NCI-H187 treated with DMSO at 0.1 percent for 48 hours (cell line): ENCODE measurements at places on chromosomes 6 and 20.
A peak's percentile ranks its signal among the peaks of the same experiment; 100 is the strongest.

DNA sequence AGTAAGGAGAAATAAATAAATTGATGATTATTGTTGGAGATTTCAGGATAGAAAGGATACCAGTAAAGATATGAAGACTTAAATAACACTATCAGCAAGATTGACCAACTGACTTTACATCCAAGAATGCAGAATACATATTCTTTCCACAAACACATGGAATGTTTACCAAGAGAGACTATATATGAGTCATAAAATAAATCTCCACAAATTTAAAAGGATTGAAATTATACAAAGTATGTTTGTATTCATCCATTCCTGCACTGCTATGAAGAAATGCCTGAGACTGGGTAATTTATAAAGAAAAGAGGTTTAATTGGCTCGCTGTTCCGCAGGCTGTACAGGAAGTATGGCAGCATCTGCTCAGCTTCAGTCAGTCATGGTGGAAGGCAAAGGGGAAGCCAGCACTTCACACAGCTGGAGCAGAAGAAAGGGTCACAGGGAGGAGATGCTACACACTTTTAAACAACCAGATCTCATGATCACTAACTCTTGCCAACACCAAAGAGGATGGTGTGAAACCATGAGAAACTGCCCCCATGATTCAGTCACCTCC lies 56.7 kb upstream of the TNFRSF21 start:
- DNase-seq = no peak

DNA sequence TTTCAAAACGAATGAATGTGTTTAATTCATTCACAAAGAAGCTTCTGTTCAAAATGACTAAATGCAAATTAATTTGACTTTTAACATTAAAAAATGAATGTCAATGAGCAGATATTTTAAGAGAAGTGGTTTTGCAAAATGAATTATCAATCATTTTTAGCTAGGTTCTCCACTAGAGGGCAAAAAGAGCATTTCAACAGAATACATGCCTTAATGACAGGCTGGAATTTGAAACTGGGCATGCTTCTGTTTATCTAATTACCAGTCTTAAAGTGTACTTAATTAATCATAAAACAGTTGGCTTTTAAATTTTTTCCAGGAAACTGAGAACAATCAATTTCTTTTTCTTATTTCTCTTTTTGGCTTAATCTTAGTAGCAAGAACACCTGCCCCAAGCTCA lies 63.8 kb upstream of the TINAG start:
- no peak for DNase-seq

- no peak for DNase-seq
Measured at GRCh38 chr6:87180105-87180728, 24.9 kb downstream of the ZNF292 start.

DNA sequence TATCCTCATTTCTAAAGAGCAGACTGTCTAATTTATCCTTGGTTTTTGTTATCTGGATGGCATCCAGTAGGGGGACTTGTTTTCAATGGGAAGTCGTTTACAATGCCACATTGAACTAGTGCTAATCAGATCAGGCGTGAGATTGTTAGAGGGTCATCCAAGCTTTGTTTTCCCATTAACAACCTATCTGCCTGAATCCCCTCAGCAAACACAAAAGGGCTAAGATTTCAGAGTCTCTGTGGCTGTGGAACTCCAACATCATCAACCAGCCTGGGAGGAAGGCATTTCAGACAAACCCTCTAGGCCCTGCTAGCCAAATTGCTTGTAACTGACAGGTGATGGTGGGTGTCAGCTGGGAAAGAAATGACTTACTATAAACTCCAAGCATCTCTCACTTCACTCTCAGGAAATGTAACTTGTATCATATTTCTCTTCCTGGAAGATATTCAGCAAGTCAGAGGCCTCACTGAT lies 47.7 kb downstream of the COL19A1 start:
- no peak for DNase-seq

DNA sequence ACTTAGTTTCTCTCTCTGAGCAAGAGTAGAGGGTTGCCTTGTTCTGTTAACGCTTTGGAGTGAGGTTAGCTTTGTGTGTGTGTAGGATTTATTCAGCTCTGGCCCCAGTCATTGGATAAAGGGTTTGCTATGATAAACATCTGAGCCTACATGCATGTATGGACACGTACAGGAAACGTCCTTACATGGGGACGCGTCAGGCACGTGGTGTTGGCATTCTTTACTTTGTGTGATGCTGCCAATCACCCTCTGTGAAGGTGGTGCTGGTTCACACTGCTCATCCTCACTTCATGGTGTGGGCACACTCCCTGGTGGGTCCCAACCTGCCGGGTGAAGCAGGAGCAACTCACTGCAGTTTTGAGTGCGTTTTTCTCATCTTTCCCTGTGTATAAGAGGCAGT lies 53.4 kb upstream of the CD93 start:
- no peak for DNase-seq

GRCh38 chr20:38052870-38053269 lies 19.3 kb downstream of the RPRD1B start:
- DNase-seq = no peak

- DNase-seq = no peak
Measured at GRCh38 chr6:24922170-24922569, 13.6 kb downstream of the RIPOR2 start.

DNA sequence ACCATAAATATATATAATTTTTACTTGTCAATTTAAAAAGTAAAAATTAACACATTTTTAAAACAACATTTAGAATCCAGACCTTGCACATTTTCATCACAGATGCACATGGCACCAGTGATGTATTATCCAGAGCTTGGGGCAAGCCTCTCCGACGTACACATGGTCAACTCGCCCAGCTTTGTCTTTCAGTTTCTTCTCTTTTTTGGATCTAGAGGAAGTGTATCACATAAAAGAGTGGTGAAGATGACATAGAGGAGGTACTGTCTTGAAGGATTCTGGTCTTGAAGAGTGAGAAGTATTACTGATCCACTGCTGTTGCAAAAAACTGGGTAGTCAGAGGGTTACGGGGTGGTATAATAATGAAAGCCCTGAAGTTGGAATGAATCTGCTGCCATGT lies 46.9 kb upstream of the TAB2 start:
- DNase-seq = no peak

GRCh38 chr6:139912735-139913400 lies 538.4 kb upstream of the CITED2 start:
- DNase-seq = no peak

DNA sequence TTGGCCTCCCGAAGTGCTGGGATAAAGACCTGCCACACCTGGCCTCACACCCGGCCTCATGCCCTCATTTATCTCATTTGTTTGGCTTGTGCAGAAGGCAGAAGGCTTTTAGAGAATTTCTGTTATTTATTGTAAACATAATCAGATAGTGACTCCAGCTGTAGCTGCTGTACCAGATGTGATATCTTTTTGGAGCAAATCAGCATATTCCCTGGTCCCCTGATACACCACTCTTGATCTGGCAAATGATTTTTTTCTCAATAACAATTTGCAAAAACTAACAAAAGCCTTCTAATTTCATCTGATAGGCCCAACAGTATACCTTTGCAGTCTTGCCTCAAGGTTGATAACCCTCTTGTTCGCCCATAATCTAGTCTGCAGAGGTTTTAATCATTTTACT lies 26.5 kb upstream of the TULP1 start:
- no peak for DNase-seq

- no peak for DNase-seq
Measured at GRCh38 chr20:50636601-50637540, 54.5 kb downstream of the RIPOR3 start.

- no peak for DNase-seq
Measured at GRCh38 chr20:61404303-61404702, 152.2 kb downstream of the CDH4 start.

DNA sequence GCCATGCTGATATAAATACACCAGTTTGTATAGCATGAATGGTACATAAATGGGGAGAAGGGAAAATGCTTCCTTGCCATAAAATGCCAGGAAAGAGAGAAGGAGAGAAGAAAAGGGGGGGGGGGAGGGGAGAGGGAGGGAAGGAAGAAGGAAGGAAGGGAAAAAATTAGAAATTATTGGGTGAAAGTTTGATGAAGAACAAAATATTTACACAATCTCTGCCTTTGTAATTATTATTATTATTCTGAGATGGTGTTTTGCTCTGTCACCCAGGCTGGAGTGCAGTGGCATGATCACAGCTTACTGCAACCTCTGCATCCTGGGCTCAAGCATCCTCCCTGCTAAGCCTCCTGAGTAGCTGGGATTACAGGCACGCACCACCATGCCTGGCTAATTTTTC lies 10.2 kb upstream of the ZDHHC14 start:
- DNase-seq = no peak

GRCh38 chr6:1297746-1298145 lies 14.2 kb upstream of the FOXQ1 start:
- no peak for DNase-seq

GRCh38 chr6:37992749-37993148 lies 173.2 kb downstream of the ZFAND3 start:
- DNase-seq = no peak

GRCh38 chr6:38725414-38726183 lies 10.5 kb downstream of the DNAH8 start:
- no peak for DNase-seq

DNA sequence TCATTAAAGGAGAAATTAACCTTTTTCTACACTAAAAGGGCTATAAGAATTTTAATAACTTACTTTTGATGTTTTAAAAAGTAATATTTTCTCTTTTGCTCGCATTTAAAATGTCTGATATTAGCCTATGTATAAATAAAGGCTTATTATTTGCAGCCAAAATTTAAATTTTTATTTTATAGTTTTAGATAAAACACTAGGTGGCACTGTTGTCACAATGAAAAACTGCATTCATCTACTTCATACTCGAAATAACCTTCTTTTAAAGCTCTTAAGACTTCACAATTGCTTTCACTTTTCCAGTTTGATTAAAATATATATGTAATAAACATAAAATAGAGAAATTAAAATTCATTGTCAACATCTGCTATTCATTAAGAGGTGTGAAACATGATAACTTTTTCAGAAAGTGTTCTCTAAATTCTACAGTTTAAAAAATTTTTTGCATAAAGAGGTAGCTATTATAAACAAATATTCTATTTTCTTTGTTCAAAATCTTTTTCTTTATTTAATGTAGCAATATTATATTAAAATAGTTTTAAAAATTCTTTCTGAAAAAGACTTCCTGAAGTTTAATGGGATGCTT lies 78.8 kb upstream of the DEFB112 start:
- DNase-seq = no peak

GRCh38 chr6:113735491-113735890 lies 121.7 kb upstream of the MARCKS start:
- DNase-seq = no peak

DNA sequence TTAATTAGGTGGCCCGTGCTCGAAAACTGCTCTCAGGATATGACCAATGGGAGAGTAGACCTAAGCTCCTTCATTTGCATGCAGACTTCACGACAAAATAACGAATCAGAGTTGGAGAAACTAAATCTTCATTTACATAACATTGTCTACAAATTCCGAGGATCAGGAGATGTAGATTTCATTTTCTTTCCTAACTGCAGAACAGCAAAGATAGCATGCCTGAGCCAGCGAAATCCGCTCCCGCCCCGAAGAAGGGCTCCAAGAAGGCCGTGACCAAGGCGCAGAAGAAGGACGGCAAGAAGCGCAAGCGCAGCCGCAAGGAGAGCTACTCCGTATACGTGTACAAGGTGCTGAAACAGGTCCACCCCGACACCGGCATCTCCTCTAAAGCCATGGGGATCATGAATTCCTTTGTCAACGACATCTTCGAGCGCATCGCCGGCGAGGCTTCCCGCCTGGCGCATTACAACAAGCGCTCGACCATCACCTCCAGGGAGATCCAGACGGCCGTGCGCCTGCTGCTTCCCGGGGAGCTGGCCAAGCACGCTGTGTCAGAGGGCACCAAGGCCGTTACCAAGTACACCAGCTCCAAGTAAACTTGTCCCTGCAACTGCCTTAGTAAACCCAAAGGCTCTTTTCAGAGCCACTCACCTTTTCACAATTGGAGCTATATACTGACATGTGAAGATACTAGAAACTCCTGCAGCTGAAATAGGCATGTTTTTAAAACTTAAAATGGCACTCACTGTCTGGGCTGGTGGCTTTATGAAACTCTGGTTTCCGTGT lies 96.5 kb downstream of the HFE start:
- no peak for DNase-seq

DNA sequence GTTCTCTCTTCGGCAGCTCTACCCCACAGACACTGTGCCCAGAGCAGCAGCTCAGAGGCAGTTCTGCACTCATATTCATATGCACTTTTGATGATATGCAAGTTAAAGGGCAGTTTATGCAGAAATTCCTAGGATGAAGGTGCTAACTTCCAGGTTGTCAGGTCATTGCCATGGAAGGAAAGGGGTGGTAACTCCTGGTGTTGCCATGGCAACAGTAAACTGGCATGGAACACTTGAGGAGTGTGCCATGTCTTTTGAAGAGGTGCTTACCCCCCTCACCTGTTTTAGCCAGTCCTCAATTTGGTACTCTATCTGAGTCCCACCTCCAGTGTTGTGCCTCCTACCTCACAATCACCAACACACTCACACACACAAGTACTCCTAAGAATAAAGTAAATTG lies 539.4 kb upstream of the BTBD3 start:
- DNase-seq = no peak

- no peak for DNase-seq
Measured at GRCh38 chr20:61407561-61407960, 155.5 kb downstream of the CDH4 start.

- DNase-seq = no peak
Measured at GRCh38 chr6:3316331-3316730, 57.6 kb downstream of the PSMG4 start.

DNA sequence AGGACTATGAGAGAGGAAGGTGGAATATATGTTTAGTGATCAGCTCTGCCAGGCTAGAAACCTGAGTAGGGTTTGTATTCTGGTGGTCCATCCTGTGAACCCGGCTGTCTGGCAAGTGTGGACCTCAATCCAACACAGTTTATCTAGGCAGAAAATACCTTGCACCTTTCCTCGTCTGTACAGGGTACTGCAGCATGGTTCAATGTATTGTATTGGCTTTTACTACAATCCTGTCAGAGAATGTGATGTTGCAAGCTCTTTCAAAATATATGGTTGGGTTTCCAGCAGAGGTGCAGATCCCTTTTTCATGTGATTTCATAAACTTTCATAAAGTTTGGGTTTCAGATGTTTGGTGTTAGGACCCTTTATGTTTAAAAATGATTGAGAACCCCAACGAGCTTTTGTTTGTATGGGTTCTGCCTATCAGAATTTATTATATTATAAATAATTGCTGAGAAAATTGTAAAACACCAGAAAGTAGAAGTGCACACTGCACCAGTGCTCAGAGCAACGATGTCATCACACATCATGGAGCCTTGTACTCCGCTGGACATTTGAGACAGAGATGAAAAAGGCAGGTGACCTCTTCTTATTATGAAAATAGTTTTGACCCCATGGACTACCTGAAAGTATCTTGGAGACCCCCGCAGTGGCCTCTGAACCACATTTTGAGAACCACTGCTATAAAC lies 106.6 kb downstream of the RTN4IP1 start:
- no peak for DNase-seq

GRCh38 chr6:148203970-148204369 lies 138.7 kb upstream of the SASH1 start:
- peak; percentile 23 for DNase-seq

- DNase-seq = no peak
Measured at GRCh38 chr20:51609251-51609650, 66.7 kb upstream of the NFATC2 start.
